ENCODE measurements at places on chromosomes 4 and X.

GRCh38 chr4:72473434-72473900, 95.6 kb downstream of the ADAMTS3 start:
- DNase-seq = no peak

- no peak for DNase-seq
Observed at GRCh38 chr4:4867375-4868039, 8.0 kb downstream of the MSX1 start.

DNA sequence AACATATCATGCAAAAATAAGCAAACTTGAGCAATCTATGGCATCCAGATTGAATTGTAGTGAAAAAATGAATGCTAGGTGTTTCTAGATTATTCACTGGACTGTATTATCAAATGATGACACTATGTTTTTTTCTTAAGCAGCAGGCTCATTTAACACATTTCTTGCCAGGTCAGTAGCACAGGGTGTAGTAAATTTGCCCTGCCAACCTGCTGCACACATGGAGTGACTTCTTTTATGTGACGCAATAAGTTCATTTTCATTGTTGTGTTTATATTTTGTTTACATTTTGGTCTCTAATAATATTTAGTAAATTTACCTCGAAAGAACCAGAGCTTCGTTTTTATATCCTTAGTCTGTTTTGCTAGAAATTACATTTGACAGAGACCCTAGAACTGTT, 9.5 kb downstream of the VBP1 start:
- no peak for DNase-seq

GRCh38 chrX:47497271-47497888, 14.4 kb upstream of the ZNF41 start:
- DNase-seq = peak; percentile 66

DNA sequence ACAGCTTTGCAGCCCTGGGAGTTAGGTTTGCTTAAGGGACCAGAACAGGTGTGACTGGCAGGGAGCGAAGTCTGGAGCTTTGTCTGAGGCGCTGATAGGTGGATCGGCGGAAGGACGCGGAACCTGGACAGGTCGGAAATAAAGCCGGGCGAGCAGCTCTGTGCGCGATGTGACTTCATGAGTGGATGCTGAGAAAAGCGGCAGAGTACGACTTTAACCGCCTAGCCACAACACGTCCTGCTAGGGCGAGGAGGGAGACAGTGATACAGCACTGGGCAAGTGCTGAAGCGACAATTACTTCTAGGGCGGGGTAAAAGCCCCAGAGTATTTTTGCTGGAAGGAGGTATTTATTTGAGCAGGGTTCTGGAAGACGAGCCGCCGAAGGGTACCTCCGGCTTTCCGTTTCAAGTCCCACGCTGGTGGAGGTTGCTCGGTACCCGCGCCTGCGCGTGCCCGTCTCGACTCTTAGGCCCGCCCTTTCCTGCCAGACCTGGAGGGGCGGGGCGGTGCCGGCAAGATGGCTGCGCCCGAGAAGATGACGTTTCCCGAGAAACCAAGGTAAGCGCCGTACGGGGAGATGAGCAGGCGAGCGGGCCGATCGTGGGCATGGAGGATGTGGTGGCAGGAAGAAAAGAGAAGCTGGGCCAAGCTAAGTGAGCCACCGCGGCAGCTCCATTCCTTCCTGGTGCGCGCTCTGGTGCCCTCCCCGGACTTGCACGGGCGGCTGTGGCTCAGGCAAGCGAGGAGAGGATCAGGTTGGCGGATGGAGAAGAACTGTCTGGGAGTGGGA, at the start of gene ZRSR2:
Gene ZRSR2 (plus strand): TSS at position 506 of the 790 bp plus-strand sequence. CDS start 12 bp downstream, at position 518.
- DNase-seq = peak; percentile 71

- peak; percentile 54 for DNase-seq
Observed at GRCh38 chrX:106952988-106953387, 32.8 kb downstream of the CLDN2 start.

DNA sequence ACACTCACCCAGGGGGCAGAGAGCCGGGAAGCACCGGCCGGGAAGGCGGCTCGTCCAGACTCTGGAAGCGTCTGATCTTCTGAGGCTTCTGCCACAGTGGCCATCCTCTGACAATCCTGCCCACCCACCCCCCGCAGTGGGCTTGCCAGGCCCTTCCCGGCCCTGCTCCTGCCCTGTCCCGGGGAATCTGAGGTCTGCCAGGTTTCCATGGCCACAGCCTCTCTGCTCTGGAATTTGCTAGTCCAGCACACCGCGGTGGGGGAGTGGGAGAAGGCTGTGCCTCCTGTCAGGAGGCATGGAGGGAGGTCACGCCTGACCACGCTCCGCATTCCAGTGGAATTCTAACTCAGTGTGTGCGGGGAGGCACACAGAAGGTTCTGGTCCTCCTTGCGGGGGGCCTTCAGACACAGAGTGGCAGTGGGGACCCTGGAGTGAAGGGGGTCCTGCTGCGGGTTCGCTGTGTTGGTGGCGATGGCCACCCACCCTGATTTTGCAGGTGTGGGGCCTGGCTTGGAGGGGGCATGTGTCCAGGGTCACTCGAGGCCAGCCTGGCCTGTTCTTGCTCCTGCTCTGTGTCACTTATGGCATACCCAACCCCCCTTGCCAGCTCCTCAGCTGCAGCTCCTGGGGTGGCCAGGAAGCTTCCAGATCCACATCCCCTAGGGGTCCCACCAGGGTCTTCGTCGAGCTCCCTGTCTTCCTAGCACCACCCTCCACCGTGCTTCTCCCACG, 55.6 kb upstream of the ADRA2C start:
- no peak for DNase-seq

DNA sequence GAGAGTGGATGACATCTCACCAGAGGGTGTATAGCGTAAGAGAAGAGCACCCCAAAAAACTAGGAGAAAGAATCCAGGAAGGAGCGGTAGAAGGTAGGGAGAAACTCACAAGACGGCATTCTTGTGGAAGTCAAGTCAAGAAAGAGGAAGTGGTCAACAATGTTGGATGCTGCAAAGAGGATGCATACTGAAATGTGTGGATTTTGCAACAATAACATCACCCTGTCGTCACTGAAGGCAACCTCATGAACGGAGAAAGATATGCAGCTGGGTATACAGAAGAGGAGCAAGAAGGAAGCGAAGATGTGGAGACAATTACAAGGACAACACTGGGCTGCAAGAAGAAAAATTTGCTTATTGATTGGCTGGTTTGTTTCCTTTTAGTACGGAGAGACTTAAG, 11.4 kb upstream of the TAPT1 start:
- DNase-seq = no peak

- DNase-seq = no peak
Observed at GRCh38 chr4:74166818-74167217, 8.9 kb downstream of the MTHFD2L start.

DNA sequence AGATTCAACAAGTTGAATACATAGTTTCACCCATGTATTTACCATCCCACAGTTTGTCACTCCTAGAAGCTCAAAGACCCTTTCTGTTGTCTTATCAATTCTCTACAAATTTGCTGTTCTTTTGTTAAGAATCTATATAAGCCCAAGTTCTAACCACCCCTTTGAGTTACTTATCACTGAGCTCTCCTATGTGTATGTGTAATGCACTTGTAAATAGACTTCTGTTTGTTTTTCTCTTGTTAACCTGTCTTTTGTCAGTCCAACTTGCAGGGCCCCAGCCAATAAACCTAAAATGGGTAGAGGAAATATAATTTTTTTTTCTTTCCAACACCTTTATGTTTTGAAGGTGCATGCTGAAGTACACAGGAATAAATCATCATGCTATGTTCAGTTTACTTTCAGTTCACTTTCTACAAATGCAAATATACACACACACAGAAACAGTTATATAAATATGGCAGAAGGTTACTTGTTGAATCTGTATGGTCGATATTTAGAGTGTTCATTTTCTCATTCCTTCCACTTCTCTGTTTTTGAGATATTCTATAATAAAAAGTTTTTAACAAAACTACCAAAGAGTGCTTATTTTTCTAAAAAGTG, 22.3 kb upstream of the CLOCK start:
- no peak for DNase-seq

GRCh38 chrX:64977830-64978229, 1.6 kb upstream of the ZC4H2 start:
- no peak for DNase-seq

GRCh38 chr4:24765376-24765988, 29.9 kb upstream of the SOD3 start:
- DNase-seq = no peak

GRCh38 chr4:110751183-110751582, 128.3 kb upstream of the PITX2 start:
- no peak for DNase-seq

- DNase-seq = no peak
Observed at GRCh38 chr4:106628586-106629267, 260.1 kb upstream of the GIMD1 start.

Data from fibroblast of the aortic adventitia (primary cell).